ENCODE measurements at places on chromosomes 16 and 17.

DNA sequence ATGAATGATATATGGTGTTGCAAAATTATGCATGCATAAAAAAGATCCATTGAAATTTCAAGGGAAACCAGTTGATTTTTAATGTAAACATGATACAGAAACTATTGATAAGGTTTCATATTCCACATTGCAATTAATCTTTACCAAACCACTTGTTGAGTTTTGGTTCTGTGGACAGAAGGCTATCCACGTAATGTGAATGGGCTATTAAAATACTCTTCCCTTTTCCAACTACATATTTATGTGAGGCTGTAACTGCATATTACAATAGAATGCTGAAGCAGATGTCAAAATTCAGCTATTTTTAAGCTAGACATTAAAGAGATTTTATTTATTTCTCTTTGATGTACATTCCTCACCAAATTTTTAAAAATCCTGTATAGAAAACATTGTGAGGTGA, 33.7 kb upstream of the VPS4A start:
- no peak for DNase-seq

DNA sequence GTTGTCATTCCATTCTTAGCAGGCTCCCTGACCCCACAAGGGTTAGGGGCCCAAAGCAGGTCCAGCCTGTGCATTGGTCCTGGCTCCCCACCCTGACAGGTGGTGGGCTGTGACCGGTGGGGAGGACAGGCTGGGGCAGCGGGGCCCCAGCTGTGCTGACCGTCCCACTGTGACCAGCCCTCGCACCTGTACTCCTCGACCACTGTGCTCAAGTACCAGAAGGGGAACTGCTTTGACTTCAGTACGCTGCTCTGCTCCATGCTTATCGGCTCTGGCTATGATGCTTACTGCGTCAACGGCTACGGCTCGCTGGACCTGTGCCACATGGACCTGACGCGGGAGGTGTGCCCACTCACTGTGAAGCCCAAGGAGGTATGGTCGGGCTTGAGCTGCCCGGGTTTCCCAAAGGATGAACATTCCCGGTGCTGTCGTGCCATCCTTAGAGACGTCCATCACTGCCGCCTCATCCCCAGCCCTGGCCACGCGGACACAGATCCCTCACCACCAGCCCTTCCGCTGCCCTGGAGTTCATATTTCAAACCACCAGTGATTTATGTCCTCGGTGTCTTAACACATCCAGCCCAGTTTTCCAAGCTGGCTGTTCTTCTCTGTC, 7.3 kb downstream of the DRC7 start:
- no peak for DNase-seq

GRCh38 chr17:64291268-64291851, 28.3 kb upstream of the TEX2 start:
- no peak for DNase-seq

DNA sequence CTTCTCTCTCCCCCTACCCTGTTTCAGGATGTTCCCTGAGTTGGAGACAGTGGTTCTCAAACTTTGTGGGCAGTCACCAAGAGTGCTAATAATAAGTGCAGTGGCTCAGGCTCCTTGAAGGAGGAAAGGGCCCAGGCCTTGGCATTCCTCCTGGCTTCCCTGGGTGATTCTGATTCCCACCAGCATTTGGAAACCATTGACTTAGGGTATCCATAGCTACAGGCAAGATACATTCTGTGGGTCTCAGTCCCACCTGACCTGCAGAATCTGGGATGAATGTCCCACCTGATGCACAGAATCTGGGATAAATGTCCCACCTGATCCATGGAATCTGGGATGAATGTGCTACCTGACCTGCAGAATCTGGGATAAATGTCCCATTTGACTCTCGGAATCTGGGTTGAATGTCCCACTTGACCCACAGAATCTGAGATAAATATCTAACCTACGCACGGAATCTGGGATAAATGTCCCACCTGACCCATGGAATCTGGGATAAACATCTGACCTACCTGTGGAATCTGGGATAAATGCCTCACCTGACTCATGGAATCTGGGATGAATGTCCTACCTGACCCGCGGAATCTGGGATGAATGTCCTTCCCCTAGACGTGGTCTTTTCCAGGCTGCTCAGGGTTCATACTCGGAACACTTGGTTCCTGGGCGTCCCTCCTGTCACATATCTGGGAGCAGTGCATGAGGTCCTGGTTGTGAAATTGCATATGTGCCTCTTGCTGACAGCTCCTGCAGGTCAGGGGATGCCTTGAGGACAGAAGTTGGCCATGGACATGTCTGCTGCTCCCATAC, 136.7 kb upstream of the HS3ST2 start:
- no peak for DNase-seq

- DNase-seq, result no peak
Measured at GRCh38 chr16:53913099-53913870, 209.3 kb downstream of the FTO start.

- no peak for DNase-seq
Measured at GRCh38 chr17:78010759-78011158, 52.3 kb downstream of the TNRC6C start.
